ENCODE measurements at places on chromosomes 7 and 10.

DNA sequence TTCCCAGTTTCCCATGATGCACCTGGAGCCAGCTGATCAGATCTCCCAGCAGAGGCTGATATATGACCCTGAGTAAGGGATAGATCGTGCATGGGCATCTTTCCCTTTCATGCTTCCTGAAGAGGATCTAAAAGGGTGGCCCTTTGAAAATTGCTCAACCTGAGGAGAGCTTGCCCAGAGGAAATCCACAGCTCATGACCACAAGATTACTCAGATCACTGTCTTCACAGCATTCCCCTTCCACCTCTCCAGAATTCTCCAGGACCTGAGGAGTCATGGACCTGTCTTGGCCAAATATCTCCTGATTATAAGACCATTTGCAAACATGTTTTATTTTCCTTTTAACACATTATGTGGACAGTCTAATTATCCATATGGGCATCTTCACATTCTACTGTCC lies 328.1 kb downstream of the LHFPL3 start:
- no peak for DNase-seq

- no peak for DNase-seq
These were observed 69.7 kb downstream of the NPS start for GRCh38 chr10:127618797-127619196.

GRCh38 chr7:147923841-147924240 lies 666.7 kb upstream of the C7orf33 start:
- DNase-seq, result no peak

GRCh38 chr10:68271196-68271882 lies 39.4 kb upstream of the ATOH7 start:
- peak; percentile 67 for DNase-seq

DNA sequence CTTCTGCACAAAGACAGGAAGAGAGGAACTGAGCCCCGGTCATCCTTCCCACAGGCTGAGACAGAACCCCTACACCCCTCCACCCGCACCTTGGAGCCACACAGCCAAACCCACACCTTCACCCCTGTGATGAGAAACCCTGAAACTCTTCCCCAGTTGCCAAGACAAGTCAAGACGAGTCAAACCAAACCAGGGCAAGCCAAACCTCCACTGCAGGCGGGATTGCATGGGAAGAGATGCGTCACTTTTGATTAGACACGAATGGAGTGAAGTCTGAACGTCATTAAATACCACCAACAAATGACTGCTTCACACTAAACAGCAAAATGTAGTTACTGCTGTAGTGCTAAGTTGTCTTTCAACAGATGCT lies 73.8 kb downstream of the PRPF18 start:
- no peak for DNase-seq

- no peak for DNase-seq
These were observed 327.4 kb downstream of the SORCS1 start for GRCh38 chr10:106836933-106837663.

DNA sequence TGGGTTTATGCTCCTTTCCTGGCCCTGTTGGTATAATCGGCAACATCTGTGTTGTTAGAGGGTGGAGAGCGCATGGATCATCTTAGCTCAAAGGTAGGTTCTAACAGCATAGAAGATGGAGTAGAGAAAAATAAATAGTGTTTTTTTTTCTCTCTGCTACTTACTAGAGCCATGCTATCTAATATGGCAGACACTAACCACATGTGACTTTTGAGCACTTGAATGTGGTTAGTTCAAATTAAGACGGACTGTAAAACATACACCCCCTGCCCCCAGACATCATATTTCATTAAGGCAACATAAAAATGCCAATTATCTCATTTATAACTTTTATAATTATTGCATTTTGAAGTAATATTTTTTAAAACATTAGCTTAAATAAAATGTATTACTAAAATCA lies 525.1 kb downstream of the KIF20B start:
- DNase-seq, result no peak

- DNase-seq, result no peak
These were observed 59.7 kb downstream of the LCOR start for GRCh38 chr10:96891840-96892239.

GRCh38 chr7:105924945-105925344 lies 38.1 kb upstream of the CDHR3 start:
- DNase-seq, result no peak

DNA sequence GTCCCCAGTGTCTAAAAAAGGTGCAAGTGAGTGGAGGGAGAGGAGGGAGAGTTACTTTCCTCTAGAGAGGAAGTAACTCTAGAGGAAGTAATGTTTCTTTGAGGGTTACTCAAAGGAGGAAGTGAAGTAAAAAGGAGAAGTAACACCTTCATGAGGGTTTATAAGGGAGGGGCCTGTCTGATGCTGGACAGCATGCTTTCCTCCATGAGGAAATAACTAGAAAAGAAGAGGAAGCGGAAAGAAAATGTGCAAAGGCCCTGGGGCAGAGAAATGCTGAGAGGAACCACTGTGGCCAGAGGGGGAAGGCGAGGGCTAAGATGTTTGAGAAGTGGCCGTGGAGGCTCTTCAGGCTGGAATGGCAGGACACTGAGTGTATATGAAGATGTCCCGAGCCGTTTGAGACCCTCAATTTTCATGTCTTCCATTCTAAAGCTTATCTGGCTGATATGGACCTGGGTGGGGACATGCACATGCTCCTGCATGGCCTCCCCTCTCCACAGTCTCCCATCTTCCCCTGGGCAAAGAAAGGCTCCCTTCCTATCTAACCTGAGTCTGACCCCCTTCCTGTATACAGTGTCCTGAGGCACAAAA lies 3.4 kb upstream of the SLC18A2 start:
- DNase-seq, result no peak

- no peak for DNase-seq
These were observed 80.4 kb upstream of the KMT2C start for GRCh38 chr7:152516216-152516615.

GRCh38 chr10:17512341-17513001 lies 58.1 kb upstream of the ST8SIA6 start:
- peak; percentile 90 for DNase-seq

- no peak for DNase-seq
These were observed 129.8 kb downstream of the SEC23IP start for GRCh38 chr10:120022357-120022756.

GRCh38 chr10:35208949-35209613 lies 82.4 kb downstream of the CREM start:
- no peak for DNase-seq

DNA sequence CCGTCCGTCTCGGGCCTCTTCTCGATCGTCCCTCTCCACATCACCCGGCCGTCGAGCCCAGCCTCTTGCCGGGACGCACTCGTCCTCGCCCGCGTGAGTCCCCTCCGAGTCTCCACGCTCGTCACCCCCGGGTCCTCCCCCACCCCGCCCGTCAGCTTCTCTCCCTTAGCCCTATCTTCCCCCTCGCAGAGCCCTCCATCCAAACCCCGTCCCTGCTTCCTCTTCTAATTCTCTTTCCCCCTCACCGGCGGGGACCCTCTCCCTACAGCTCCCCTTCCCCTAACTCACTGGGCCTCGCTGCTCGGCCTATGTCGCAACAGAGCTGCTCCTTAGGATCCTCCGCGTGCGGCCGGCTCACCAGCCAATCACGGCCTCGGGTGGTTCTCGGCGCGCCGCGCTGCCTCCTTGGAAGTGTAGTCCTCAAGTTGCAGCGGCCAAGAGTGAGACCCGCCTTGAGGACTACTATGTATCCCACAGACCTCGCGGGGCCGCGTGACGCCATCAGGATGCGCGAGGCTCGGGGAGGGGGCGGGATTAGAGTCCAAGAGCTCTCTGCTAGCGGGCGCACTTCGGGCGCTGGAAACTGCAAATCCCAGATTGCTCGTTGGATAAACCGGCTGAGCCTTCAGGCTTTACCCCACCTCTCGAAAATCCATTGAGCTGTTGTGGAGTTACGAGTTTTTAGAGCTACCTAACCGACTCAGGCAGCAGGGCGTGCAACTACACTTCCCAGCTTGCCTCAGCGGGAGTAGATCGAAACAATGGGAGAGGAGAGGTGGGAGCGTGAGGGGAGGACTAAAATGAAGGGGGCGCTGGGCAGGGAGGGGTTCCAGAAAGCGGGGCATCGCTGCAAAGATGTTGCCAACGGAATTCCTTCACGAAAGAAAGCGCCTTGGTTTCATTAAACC lies at the start of gene ABCF2:
Gene ABCF2, minus strand, starts transcription at position 331 of the 908 bp plus-strand sequence. CDS start 747 bp downstream, outside the sequence.
- peak; percentile 99 for DNase-seq

DNA sequence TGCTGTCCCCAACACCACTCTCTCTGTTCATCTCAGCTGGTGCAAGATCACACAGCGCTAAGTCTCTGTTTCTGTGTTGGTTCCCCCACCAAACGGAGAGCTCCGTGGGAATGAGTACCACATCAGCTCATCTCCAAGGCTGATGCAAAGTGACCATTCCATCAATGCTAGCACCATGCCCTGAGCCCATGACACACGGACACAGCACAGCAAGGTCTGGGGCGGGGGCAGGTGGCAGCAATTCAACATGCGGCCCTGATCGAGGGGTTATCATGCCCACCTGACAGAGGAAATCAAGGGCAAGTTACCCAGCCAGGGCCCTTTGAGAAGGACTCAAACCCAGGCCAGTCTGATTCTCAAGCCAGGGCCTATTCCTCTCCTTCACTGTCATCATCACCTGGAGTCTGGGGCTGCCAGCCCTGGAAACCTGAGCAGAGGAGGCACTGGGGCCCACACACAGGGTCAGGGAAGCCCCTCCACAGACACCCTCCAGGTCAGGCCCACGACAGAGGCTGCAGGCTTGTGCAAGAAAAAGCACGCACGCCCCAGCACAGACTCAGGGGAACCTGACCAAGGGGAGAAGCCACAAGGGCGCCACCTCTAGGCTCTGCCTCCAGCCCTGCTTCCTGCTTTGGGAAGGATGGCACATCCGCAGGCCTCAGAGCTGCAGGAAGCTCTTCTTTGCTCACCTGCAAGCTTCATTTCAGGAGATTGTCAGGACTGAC lies 74.8 kb downstream of the GRID1 start:
- DNase-seq, result no peak

- DNase-seq, result peak; percentile 47
These were observed 110.1 kb downstream of the CDK14 start for GRCh38 chr7:90706072-90706716.

All from smooth muscle cell of the brain vasculature (primary cell).